ENCODE measurements at places on chromosomes 11 and 22. TPM values are rescaled to one million over a fixed set of nuclear protein-coding genes. Genes with fewer than 3 reads are reported as not detected.

The POU2AF3 gene
- total RNA-seq = 0.18 TPM

The TBX1 gene
- total RNA-seq = 1.2 TPM

The FOSL1 gene
- 0.31 TPM for total RNA-seq

The ZC3H12C gene
- total RNA-seq = 15.4 TPM

The TUT1 gene
- total RNA-seq = 8.2 TPM

The CHEK1 gene
- 1.1 TPM for total RNA-seq

The GVQW3 gene
- 2.2 TPM for total RNA-seq

The CARNS1 gene
- 19.2 TPM for total RNA-seq

The RBMXL2 gene
- not detected for total RNA-seq

The NNMT gene
- total RNA-seq = 111 TPM

The KRTAP5-7 gene
- total RNA-seq = not detected

DNA sequence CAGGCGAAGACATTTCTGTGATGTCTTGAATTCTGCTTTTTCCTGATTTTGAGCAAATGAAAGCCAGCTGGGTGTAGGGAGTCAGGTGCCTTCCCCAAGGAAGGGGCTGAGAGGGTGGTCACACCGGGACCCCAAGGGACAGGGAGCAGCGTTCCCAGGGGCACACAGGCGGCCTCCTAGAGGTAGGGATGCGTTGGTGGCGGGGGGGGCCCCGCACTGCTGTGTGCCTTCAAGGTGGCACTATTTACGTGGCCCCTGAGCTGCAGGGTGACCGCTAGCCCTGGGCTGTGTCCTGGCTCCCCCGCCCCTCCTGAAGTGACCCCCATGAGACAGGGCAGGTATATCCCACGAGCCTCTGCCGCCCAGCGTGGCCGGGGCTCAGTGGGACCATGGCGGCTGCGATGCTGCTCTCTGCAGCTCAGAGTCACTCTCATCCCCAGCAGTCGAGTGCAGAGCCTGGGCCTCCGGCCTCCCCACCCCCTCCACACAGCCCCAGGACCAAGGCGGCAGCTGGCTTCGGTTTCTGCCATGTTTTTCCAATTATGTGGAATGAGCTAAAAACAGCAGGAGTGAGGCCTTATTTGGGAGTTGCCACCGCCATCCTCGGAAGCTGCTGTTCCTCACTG, 60.9 kb downstream of the LRP5 start:
- peak; percentile 56 for DNase-seq

DNA sequence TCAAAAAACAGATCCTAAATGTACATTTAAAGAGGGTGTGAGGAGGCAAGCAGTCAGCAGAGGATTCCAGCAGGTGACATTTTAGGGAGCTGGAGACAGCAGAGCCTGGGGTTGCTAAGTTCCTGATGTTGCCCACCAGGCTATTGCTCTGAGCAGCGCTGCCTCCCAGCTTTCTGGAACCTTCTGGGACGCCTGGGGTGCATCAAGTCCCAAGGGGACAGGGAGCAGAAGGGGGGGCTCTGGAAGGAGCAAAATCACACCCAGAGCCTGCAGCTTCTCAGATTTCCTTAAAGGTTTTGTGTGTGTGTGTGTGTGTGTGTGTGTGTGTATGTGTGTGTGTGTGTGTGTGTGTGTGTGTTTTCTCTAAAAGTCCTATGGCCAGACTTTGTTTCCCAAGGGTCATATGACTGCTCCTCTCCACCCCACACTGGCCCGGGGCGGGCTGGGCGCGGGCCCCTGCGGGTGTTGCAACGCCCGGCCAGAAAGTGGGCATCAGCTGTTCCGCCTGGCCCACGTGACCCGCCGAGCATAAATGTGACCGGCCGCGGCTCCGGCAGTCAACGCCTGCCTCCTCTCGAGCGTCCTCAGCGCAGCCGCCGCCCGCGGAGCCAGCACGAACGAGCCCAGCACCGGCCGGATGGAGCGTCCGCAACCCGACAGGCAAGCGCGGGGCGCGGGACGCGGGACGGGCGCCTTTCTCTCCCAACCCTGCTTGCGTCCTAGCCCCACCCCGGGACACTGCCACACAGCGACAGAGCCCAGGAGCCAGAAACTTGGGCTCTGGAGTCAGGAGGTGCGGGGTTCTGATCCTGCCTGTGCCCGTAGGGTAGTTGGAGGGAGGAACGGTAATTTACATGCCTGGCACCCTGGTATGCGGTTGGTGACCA, at the start of gene HMOX1:
HMOX1 (plus strand) TSS at position 560 of the 887 bp plus-strand sequence; CDS start at position 638, 78 bp downstream.
- DNase-seq = peak; percentile 87

GRCh38 chr11:76156971-76157427, 49.3 kb downstream of the WNT11 start:
- DNase-seq = no peak

DNA sequence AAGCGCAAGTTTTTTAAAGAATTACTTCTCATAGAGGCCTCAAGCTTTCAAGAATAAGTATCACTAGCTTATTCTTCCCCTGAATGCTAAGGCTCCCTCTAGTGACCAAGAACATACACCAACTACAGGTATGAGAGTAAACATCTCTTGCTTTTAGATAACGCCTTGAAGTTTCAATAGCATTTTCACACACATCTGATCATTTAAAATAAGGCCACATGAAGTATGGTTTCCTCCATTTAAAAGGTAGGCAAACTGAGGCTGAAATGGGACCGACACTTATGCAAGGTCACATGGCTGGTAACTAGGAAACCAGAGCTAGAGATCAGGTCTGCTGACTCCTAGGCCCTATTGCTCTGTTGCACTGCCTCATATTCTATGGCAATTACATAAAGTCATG, 66.5 kb downstream of the CCDC34 start:
- DNase-seq = no peak

GRCh38 chr11:93532281-93532789, 10.9 kb downstream of the SMCO4 start:
- DNase-seq = no peak

DNA sequence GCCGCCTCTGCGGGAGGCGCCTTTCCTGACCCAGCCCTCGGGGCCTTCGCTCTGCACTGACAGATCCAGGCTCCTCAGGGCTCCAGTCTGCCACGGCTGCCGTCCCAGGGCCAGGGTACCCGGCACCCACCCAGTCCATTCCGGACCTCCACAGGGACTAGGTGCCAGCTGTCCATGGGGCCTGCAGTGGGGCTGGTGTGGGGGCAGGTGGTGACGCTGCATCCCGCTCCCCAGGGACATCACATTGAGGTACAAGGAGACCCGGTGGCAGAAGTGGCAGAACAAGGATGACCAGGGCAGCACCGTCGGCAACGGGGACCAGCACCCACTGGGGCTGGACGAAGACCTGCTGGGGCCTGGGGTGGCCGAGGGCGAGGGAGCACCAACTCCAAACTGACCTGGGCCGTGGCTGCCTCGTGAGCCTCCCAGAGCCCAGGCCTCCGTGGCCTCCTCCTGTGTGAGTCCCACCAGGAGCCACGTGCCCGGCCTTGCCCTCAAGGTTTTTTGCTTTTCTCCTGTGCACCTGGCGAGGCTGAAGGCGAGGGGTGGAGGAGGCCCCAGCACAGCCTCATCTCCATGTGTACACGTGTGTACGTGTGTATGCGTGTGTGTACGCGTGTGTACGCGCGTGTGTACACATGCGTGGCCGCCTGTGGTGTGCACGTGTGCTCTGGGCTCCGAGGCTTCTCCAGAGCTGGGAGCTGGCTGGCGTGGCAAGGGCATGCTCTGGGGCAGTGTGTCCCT, 16.7 kb downstream of the RNH1 start:
- DNase-seq = no peak

- DNase-seq = no peak
These were observed 58.6 kb downstream of the BRD1 start for GRCh38 chr22:49768951-49769690.

GRCh38 chr11:104556606-104557301, 341.5 kb downstream of the CASP12 start:
- DNase-seq = no peak

GRCh38 chr22:37269936-37270678, 12.2 kb upstream of the CYTH4 start:
- no peak for DNase-seq

GRCh38 chr22:20020533-20021195, at the start of gene TANGO2:
Gene TANGO2 (plus strand): TSS chr22:20021110. CDS start chr22:20036799, 15,689 bp downstream.
- peak; percentile 95 for DNase-seq

DNA sequence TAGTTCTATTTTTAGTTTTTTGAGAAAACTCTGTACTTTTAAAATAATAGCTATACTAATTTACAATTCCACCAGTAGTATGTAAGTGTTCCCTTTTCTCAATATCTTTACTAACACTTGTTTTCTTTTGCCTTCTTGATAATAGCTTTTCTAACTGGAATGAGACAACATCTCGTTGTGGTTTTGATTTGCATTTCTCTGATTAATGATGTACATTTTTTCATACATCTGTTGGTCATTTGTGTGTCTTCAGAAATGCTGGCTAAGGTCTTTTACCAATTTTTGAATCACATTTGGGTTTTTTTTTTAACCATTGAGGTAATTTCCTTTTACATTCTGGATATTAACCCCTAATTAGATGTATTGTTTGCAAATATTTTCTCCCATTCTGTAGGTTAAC, 258.9 kb downstream of the DYNC2H1 start:
- no peak for DNase-seq

- DNase-seq = no peak
These were observed 642 bp upstream of the SIK2 start for GRCh38 chr11:111601636-111601978.

GRCh38 chr22:39994566-39995392, at the start of gene FAM83F:
Gene FAM83F (plus strand): TSS chr22:39994954. CDS start chr22:39995043, 89 bp downstream.
- no peak for DNase-seq

GRCh38 chr11:68202165-68202564, 10.9 kb downstream of the KMT5B start:
- no peak for DNase-seq

- DNase-seq = peak; percentile 58
These were observed 35.5 kb downstream of the ACO2 start for GRCh38 chr22:41504397-41504796.

DNA sequence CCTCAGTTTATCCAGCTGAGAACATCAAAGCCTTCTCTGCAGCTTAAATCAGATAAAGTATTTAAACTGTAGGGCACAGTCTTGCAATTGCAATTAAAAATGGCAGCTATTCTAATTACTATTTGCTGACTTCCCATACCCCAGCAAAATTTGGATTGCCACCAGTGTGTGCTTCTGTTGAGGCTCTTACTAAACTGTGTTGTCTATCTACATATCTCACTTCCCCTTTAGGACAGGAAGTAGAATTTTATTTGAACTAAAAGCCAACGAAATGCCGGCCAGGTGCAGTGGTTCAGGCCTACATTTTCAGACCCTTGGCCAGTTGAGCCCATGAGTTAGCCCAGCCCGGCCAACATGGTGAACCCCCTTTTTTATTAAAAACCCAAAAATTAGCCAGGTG, 7.1 kb downstream of the SAA4 start:
- no peak for DNase-seq

DNA sequence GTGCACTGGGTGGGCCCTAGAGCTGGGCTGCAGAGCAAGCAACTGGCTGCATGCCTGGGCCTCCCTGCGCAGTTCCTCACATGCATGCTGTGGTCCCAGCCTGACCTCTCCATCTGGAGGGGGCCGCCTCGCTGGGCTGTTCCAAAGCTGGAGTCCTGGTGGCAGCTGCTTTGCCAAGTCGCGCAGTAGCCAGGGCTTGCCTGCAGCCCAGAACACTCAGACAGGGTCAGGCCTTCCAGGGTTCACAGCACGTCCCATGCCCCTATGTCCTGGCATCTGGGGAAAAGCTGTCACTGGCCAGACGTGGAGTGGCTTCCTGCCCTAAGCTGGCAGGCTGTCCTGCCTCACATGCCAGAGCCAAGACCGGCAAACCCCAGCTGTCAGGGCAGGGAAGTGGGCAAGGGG, 16.5 kb upstream of the CDC42EP2 start:
- DNase-seq = peak; percentile 91

GRCh38 chr11:117817368-117818040, 7.0 kb downstream of the FXYD2 start:
- DNase-seq = peak; percentile 83

GRCh38 chr11:9947231-9947864, 283.5 kb downstream of the SWAP70 start:
- no peak for DNase-seq

DNA sequence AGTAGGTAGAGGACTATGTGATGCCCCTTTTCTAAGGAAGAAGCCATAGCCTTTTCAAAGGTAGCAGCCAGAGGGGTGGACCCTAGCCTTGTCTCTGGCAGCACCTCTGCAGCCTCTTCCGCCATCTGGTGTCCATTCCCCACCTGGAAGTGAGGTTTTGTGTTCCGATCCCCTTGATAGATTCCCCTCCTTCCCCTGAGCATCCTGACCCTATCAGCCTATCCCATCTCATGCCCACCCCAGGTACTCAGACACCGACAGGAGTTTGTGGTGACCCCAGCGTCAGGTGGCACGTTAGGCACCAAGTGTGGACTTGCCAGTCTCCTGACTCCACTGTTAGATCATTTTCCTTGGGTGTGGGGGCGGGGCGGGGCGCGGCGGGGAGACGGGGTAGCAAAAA, 398 bp upstream of the FAM89B start:
- no peak for DNase-seq

- no peak for DNase-seq
These were observed 5.2 kb downstream of the CRTAM start for GRCh38 chr11:122843281-122844141.

- no peak for DNase-seq
These were observed 2.8 kb upstream of the ROBO4 start for GRCh38 chr11:124900464-124900863.

DNA sequence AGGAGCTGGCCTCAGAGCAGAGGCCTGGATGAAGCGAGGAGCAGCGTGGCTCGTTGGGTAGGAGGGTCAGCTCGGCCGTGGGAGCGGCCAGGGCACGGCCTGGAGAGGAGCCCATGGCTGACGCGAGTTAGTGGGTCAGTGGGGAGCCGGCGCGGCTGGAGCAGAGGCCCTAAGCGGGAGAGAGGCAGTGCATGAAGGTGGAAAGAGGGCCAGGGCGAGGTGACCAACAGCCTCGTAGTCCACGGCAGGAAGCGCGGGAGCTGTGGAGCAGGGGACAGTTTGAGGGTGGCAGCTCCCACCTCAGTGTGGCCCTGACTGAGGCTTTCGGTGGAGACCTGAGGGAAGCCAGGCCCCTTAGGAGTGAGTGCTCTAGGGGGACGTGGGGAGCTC, 24.1 kb downstream of the DCPS start:
- no peak for DNase-seq

DNA sequence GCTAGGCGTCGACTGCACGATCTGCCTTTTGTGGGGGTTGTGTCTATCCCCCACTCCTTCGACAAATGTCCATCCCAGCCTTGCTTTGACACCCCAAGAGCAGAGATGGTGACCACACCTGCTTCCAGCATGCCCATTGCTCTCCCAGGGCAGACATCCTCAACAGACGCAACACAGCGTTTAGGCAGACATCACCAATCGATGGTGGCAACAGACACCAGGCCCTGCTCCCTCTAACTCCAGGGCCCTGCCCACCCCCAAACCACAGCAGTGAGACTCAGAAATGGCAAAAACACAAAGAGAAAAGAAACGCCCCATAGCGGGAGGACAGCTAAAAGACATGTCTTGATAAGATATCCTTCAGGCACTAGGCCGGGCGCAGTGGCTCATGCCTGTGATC, 150.9 kb downstream of the CRYBB2 start:
- DNase-seq = no peak

- DNase-seq = no peak
These were observed 1005.9 kb downstream of the BRD1 start for GRCh38 chr22:48821727-48822126.

GRCh38 chr11:10072841-10073240, 221.2 kb downstream of the SBF2 start:
- DNase-seq = no peak

Data from heart right ventricle (tissue), 16 donors.